8988T (cell line): ENCODE measurements at places on chromosomes 11 and 22.
A peak's percentile ranks its signal among the peaks of the same experiment; 100 is the strongest.

- no peak for DNase-seq
Measured at GRCh38 chr22:29772170-29772641, 5.0 kb downstream of the UQCR10 start.

DNA sequence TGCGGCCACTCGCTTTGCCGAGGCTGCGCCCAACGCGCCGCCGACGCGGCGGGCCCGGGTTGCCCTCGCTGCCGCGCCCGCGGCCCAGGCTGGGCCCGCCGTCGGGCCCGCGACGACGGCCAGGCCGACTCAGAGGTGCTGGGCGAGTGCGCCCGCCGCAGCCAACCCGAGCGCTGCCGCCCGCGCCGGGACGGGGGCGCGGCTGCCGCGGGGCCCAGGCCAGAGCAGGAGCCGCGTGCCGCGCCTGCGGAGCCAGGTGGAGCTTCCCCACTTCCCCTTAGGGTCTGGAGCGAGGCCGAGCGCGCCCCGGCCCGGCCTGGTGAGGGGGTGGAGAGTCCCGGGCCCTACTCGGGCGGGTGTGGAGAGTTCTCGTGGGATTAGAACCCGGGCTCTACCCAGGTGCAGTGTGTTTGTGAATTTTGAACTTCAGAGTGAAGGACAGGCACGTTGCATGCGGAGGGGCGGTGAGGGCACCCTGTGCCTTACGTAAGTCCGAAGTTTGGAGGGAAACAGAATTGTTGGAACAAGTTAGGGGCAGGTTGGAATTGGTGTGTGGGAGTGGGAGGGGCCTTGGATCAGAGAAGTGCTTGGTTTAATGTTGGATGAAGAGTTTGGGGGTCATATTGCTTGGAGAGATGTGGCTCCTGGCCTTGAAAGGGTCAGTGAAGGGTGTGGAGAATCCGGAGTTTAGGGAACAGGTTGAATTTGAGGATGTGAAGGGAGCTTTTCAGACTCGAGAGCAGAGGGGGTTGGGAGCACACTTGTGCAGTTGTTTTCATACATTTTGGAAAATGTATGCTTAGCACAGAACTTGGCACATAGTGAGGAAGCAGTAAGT is 697 bp downstream of the RNF169 start:
- no peak for DNase-seq

- no peak for DNase-seq
Measured at GRCh38 chr11:130157840-130158239, 1.7 kb upstream of the ST14 start.

DNA sequence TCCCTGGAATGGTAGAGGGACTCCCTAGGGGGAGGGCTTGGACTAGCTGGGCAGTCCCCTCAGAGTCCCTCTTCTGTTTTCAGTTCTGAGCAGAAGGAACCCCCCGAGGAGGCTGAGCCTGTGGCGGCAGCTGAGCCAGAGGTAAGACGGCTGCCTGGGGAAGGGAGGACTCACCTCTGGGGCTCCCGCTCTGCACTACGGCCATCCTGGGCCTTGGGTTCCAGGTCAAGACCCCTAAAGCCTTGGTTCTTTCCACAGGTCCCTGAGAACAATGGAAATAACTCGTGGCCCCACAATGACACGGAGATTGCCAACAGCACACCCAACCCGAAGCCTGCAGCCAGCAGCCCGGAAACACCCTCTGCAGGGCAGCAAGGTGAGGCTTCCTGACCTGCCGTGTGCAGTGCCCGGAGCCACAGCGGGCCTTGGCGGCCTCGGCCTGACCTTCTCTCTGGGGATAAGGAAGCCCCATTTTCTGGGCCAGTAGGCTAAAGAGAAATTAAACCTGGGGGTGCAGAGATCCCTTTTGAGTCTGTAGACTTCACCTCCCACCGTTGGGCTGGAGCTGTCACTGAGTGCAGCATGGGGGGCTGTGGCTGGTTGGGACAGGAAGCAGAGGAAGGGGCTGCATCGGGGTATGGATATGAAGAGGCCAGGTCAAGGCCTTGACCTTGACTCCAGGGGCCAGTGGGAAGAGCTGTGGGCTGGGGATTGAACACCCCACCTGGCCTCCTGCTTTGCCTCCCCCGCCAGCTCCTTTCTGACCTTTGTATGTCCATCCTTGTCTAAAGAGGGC is 15.0 kb downstream of the INCENP start:
- DNase-seq = no peak

GRCh38 chr11:45917286-45917622 is 423 bp downstream of the PEX16 start:
- no peak for DNase-seq

DNA sequence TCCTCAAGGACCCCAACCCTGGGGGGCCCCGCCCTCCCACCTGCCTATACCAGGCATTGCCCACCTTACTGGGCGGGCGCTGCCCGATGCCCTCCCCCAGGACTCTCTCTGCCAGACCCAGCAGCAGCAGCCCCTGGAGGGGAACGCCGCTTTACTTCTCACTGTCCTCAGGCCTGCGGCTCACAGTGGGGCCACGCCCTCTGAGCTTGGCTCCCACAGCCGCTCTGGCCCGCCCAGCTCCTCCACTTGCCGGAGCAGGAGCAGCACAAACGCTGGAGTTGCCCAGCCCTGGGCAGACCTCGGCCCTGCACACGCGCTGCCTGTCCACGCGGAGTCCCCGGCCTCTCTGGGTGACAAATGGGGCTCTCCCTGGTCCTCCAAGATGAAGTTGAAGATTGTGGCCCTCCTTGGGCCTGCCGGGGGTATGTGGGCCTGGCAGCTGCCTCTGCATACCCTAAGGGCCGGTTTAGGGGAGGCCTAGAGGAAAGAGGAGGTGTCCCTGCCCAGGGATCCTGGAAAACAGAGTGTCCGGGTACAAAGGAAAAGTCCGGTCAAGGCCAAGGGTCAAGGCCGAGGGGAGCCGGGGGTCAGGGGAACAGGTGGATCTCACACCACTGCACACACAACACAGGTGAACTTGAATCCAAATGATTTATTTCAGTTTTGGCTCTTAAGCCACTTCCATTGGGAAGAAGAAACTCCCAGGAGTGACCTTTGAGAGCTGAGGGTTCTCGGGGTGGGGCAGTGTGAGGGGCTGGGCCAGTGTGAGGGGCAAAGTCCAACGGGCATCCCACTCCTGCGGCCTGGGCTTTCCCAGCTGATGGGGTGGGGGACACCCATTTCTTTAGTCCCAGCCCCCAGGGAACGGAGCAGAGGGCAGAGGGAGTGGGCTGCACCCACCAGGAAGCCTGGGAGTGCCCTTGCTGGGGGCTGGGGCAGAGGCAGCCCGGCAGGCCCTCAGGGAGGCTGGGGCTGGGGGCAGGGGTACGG is 674 bp upstream of the BAIAP2L2 start:
- DNase-seq = no peak

DNA sequence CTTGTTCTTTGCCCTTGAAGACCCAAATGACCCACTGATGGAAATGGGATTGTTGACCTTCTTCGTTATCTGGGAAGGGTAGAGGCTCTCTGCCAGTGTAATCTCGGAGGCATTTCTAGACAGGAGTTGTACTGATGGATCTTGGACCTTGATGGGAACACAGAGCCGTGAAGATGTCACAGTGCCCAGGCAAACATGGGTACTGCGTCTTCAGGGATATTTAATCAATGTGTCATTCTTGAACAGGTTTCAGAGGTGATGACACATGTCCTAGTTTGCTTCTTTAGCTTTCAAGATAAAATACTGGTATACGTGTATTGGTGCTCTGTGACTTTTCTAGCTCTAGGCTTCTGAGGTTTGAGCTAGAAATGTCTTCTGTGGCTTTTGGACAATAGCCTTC is 6.2 kb downstream of the LDLRAD3 start:
- DNase-seq = no peak

DNA sequence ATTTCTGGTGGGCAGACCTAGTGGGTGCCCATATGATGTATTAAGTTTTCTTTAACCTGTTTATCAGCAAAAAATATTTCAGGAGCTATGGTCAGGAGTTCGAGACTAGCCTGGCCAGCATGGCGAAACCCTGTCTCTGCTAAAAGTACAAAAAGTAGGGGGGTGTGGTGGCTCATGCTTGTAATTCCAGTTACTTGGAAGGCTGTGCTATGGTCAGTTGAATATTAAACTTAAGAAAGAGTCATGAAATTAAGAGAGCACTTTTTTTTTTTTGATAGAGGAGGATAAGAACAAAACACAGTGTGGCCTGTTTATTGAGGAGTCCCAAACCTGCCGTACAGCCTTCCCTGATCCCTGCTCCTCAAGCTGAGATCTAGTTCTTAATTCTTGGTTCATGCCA is 29.8 kb downstream of the OR6Q1 start:
- DNase-seq = no peak

DNA sequence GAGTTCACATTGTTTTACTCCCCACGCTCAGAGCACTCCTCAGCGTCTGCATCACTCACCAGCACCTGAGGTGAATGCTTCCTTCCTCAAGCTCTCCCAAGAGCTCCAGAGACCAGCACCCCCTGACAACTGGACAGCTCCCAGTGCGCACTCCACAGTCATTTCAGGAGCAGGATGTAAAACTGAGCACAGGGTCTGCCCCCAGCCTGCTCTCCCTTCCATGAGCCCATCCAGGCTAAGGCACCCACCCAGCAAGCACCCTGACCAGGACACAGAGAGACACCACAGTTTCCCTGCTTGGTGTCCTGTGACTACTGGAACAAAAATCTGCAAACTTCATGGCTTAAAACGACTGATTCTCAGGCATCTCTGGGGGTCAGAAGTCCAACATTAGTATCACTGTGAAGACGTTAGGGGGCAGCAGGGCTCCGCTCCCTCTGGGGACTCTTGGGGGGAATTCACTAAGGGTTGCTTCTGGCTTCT is 3.3 kb downstream of the SCGB1D2 start:
- DNase-seq = peak; percentile 34

- peak; percentile 82 for DNase-seq
Measured at GRCh38 chr11:9001736-9002135, 2.1 kb downstream of the NRIP3 start.

GRCh38 chr22:29480512-29481264 is 670 bp downstream of the NEFH start:
- DNase-seq = no peak

DNA sequence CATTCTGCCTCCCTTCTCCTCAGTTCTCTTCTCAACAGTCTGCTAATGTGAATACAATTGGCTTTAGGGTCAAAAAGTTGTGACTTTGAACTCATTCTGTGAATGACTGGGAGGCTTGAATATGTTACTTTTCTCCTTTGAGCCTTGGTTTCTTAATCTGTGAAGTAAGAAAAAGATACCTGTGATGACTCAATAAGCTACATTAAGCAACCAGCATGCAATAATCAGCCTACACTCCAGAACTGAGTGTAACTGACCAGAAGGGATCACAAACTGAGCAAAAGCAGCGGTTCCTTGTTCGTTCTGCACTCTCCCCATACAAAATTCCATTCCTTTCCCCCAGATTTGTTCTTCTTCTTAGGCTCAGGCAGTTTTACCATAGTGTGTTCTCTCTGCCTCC is 23.4 kb downstream of the ZNF202 start:
- DNase-seq = no peak

- DNase-seq = no peak
Measured at GRCh38 chr11:7252683-7253213, 1.0 kb downstream of the SYT9 start.

DNA sequence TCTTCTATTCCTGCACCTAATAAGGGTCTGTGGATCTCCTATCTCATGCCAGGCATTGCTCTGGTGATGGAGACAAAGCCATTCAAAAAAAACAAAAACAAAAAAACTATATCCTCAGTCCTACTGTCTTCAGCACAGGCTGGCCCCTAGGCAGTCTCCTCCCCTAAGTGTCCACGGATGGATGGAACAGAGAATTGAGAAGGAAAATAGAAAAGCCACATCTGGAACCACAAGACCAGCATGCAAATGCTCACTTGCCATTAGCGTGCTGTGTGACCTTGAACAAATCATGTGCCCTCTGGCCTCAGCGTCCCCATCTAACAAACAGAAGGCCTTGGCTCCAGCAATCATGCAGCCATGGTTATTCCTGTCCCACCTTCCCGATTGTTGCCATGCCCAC is 32.7 kb upstream of the CD82 start:
- DNase-seq = no peak

- DNase-seq = no peak
Measured at GRCh38 chr11:131665344-131665968, 295.0 kb downstream of the NTM start.

- DNase-seq = no peak
Measured at GRCh38 chr11:129141748-129142523, 50.2 kb downstream of the ARHGAP32 start.

DNA sequence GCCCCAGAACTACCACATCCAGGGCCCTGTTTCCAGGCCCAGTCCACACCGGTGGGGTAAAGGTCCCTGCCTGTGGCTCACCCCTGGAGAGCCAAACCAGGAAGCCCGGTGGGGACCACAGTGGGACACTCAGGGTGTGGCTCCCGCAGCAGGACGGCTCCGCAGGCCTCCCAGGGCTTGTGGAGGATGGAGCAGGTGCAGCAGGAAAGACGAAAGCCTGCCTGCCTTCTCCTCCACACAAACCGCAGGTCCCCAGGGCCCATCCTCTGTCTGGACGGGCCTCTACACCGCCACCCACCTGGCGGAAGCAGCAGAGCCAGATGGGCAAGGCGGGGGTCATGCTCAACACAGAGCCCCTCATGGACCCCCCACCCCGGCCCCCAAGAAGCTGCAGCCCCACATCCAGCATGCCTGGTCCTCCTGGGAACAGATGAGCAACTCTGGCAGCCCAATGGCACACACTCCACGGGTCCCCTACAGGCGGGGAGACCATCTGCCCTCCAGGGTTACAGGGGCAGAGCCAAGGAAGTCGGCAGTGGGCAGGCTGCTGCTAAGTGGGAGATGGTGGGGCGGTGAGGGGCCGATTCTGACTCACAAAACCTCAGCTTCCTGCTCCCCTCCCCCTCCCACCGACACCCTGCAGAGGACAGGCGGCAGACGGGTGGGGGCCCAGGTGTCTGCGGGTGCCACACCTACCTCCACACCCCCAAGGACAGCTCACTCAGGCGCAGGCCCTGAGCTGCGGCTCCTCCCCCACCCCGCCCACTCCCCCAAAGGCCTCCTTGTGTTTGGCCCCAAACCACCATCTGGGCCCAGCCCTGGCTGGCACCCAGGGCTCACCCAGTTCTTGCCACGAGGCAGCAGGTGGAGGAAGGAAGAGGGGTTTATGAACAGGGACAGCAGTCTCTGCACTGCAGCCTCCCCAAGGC is 5.2 kb downstream of the SBF1 start:
- peak; percentile 70 for DNase-seq

- no peak for DNase-seq
Measured at GRCh38 chr22:45418770-45419138, 5.3 kb downstream of the RIBC2 start.

DNA sequence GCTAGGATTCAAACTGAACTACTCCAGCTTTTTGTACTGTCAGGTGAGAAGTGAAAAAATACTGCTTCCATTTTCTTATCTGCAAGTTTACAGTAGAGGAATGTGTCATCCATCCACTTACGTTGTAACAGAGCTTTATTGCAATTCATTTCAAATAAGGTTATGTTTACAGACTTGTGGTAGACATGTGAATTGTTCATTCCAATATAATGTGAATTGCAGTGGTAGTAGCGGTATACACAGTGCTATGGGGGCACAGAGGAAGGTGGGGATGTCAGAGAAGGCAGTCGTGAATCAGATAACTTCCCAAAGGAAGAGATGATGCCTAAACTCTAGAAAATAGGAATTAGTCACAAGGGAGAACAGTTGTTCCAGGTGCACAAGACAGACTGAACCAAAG is 42.5 kb downstream of the CEP57 start:
- no peak for DNase-seq

GRCh38 chr11:72369743-72370142 is 64.6 kb downstream of the CLPB start:
- no peak for DNase-seq
